Caudate nucleus (tissue), 63 donors: ENCODE measurements at places on chromosomes 3 and 15.

GRCh38 chr3:56844536-56844935 is 42.8 kb upstream of the ARHGEF3 start:
- no peak for DNase-seq

- no peak for DNase-seq
These were observed 274.5 kb upstream of the C2CD4B start for GRCh38 chr15:62439543-62440016.

- no peak for DNase-seq
These were observed 18.6 kb upstream of the GLCE start for GRCh38 chr15:69141833-69142232.

GRCh38 chr3:188262913-188263683 is 109.1 kb downstream of the LPP start:
- DNase-seq: peak; percentile 31

- no peak for DNase-seq
These were observed 49.8 kb upstream of the ARL8B start for GRCh38 chr3:5072100-5072816.

- no peak for DNase-seq
These were observed 11.4 kb upstream of the KLHL6 start for GRCh38 chr3:183566880-183567279.

- no peak for DNase-seq
These were observed 404.2 kb upstream of the CDIN1 start for GRCh38 chr15:36175186-36175740.

GRCh38 chr3:88031642-88032077 is 27.1 kb downstream of the CGGBP1 start:
- DNase-seq: no peak

- DNase-seq: no peak
These were observed 250.0 kb upstream of the NECTIN3 start for GRCh38 chr3:110821586-110821985.

GRCh38 chr3:108406661-108407206 is 103.7 kb downstream of the MYH15 start:
- no peak for DNase-seq

DNA sequence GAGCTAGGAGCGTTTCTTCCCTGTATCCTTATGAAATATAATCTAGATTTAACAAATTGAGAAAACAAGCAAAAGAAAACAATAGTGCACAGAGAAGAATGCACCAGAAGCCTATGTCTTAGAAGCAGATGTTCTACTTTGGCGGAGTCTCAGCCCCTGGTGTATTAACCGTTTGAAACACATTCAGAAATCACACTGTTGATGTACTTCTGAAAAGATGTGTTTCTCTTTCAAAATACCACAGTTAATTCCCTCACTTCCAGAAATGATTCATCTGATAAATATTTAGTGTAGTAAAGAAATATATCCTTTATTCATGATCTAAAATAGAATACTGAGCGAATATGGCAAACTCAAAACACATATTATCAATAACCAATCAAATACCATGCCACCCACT is 77.7 kb downstream of the CBLB start:
- no peak for DNase-seq

DNA sequence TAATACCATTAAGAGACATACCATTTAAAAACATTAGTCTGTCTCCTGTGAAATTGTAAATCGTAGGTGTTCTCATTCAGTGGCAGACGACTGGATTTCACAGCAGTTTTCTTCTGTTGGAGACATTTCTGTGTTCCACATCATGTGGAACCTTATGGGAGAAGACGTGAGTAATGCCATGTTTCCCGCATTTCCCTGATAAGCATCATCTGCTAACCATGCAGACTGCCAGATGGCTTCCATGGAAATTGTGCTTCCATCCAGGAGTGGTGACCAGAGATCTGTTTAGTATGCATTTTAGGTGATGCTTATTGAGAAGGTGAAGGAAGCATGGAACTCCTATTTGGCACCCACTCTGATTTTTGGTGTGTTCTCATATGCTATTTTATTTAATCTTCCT is 28.4 kb upstream of the ST3GAL6 start:
- DNase-seq: no peak

GRCh38 chr15:59436774-59437141 is 1.2 kb upstream of the FAM81A start:
- no peak for DNase-seq

DNA sequence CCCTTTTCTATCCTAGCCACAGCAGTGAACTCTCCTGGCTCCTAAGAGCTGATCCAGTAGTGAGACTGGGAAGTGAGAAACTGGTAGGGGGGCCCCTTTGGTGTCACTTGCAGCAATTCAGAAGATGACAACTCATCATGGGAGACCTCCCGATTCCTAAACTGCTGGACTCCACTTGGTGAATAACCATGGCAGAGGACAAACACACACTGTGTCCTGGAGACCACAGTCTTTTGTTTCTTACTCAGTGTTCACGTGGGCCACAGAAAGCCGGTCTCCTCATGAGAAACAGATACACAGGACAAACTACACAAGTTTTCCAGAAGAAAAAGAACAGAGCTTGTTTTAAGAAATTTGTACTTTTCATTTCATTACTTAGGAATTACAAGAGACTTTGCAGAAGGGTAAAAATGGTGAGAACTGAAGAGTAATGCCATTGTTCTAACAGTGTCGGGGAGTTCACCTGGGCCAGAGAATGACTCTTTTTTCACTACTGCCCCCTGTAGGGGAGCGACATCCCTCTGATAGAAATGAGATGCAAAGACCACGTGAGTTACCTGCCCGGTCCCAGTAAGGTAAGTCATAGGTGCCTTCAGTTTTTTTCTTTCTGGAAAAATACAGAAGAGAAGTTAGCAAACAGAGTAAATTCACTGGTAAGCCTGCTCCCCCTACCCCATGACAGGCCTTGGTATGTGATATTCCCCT is 38.1 kb downstream of the ST3GAL6 start:
- no peak for DNase-seq

GRCh38 chr15:60647246-60647645 is 168.3 kb upstream of the ICE2 start:
- no peak for DNase-seq

DNA sequence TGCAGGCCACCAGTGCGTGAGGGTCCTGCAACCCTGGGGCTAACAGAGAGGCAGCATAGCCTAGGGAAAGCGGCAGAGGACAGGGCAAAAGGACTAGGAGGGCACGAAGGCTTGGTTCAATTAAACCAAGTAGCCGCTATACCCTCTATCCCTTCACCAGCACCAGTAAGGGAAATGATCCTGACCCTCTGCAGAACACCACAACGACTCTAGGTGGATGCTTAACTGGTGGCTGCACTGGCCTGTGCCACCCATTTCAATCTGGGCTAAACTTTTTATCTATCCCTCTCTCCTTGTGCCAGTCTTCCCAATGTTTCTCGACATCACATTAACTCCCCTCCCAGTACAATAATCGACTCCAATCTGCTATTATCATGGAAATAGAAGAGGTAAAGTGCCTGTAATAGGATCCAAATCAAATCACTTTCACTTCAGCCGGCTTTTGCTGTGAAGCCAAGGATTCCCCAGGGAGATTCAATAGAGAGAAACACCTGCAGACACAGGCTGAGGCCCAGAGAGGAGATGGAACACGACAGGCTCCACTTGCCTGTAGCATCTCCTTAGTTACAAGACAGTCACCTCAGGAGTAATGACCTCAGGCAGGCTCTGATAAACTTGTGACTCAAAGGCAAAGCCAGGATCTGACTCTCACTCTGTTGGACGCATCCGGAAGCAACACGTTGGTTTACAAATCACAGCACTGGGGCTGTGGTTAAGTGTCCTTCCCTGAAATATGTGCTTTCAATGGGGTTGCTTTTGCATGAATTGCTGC is 791.6 kb upstream of the ARRDC4 start:
- DNase-seq: no peak

DNA sequence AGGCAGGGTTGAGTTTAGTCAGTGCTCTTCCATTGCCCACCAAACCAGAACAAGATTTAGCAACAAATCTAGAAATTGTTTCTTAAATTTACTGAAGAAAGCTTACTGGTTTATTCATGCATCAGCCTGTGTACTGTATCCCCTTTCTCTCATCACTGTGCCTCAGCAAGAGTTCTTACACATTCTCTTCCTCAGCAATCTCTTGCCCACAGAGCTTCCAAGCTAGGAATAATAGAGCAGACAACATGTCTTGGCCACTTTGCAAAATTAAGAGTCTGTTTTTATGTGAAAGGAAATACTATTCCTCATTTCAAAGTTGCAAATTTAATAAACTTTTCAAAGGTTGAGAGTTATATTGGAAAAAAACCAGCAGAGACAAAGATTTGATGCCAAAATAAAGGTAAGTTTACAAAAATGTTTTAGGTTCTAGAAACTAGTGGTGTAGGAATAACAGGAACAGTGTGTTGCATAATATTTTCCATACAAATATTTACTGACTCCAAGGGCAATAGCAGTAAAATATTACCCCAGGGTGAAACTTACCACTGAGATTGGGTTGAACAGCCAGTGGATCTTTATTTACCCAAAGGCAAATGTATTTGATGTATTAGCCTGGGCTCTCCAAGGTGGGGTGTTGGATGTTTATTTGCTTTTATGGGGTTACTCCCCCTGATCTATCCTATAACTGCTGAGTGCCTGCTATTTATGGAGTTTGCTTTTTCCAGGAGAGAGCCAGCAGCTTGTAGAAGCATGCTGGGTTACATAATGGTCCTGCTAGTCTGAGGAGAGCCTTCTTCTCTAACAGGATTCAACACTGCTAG is 276.7 kb downstream of the ADAMTSL3 start:
- no peak for DNase-seq

DNA sequence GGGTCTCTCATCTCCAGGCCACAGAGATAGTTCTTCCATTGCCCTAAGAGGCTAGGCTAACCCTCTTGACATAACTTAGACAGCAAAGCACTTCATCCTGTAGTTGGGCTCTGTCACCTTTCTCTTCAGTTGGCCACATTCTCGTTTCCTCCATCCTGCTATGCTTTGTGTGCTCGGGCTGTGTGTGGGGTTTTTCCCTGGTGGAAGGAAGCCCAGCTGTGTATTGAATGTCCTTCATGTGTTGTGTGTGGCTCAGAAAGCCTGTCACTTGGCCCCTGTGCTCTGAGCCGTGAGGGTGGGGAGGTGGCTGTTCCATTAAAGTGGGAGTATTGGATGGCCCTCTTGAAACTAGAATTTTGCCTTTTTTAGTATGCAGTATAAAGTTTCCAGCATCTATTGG is 8.8 kb upstream of the EXOG start:
- DNase-seq: no peak

DNA sequence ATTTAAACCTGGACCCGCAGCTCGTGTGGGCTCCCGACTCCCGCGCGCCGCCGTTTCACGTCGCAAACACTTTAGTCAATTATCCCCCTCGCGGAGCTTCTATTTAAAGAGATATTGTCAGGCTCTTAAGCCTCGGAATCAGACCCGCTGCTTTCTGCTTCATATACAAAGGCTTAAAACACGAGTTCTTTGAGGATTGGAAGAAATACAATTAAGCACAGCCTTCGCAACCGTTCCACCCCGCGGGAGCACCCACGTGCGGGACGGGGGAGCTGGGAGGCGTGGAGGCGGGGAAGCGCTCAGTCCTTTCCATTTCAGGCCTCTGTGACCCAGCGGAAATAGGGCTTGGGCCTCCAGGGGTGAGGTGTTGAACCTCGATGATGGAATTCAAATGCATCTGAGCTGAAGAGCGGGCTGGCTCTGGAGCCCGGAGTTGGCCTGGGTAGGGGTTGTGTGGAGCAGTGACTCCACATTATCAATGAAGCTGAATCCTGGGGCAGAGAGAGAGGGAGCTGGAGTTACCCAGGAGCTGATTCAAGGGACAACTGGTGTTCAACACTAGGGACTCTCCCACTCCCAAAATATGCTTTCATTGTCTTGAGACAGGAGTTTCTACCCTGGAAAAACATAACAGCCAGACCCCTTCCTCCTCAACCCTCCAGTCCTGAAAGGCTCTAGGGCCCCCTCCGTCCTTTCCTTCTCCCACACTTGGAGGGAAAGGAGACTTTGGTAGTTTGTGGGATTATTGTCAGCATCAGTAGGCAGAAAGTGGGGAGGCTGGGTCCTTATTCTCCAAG is 2.4 kb downstream of the ANKRD63 start:
- peak; percentile 70 for DNase-seq

DNA sequence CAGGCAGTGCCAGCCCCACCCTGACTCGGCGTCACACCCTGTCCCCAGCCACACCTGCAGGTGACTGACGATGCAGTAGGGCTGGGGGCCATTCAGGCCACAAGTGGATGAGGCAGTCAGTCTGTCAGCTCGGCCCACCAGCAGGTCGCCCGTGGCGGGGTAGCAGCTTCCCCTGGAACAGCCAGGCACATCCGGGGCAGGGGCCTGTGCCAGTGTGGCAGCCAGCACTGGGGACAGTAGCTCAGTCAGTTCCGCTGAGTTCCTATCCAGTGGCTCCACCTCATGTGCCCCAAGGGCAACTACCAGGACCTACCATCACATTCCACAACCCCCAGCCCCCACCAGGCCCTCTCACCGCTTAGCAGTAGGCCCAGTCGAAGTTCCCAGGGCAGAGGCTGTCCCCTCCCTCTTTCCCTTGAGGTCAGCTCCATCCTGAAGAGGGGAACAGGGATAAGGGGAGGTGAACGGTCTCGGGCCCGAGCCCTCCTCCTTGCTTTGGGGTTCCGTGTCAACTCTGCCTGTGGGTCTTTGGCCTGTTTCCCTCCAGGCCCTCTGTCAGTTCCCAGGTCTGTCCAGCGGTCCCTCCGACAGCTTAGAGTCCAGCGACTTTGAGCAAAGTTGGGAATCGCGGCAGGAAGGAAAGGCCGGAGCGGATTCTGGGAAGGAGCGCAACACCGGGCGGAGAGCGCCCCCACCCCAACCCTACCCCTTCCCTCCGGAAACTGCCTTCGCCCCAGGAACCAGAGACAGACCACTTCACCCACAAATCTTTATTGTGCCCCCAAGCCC is at the start of gene LAMB2:
TSS of gene LAMB2 (minus strand) at position 614 of the 789 bp plus-strand sequence. CDS start at position 431, 183 bp downstream.
- no peak for DNase-seq

DNA sequence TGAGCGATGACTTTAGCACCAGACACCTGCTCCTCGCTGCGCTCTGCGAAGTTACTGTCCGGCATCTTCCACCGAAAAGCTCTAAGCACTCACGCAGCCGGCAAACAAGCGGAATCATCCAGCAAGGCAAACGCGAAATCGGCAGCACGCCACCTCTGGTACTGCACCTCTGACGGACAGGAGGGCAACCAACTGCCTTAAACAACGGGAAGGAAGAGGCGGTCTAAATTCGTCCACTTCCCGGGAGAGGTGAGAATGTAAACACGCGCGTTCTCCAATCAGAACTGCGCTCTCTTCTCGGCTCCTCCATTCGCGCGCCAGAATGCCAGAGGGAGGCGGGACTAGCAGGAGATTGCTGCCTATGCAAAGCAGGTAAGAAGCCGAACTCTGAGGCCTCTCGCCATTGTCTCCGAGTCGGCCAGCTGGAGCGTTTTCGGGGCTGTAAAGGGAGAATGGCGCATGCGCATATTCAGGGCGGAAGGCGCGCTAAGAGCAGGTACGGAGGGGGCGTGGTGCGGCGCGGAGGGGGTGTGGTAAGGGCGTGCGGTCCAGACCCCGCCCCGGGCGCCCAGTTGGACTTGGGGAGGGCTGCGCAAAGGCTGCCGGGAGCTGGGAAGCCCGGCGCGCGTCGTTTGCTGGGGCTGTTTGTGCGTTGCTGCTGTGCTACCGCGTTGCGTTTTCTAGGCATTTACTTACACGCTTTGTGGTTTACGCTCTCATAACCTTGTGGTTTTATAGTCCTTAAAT is at the start of the genes BTD and HACL1:
TSS of gene BTD (plus strand) at position 347 of the 747 bp plus-strand sequence. CDS start 33,695 bp downstream, outside the sequence.
TSS of gene HACL1 (minus strand) at position 171 of the 747 bp plus-strand sequence. CDS start at position 65, 106 bp downstream.
- DNase-seq: no peak
